ENCODE measurements at places on chromosomes 1 and 21.

GRCh38 chr1:39418236-39418635 lies 73.2 kb upstream of the BMP8A start:
- DNase-seq, result no peak

DNA sequence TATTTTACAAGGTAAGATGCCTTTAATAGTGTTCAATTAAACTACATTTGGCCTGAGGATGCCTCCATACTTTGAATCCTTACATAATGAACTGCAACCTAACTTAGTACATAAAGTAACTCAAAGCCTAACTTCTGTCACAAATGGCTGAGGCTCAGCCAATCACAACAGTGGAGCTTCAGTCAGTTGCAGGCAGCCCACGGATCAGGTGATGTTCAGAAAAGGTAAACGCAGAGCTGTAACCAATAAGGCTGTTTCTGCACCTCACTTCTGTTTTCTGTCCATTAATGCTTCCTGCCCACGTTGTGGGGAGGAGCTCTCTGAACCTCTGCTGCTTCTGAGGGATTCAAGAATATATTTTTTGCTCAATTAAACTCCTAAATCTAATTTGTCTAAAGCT lies 94.8 kb upstream of the KIAA0040 start:
- DNase-seq, result no peak

DNA sequence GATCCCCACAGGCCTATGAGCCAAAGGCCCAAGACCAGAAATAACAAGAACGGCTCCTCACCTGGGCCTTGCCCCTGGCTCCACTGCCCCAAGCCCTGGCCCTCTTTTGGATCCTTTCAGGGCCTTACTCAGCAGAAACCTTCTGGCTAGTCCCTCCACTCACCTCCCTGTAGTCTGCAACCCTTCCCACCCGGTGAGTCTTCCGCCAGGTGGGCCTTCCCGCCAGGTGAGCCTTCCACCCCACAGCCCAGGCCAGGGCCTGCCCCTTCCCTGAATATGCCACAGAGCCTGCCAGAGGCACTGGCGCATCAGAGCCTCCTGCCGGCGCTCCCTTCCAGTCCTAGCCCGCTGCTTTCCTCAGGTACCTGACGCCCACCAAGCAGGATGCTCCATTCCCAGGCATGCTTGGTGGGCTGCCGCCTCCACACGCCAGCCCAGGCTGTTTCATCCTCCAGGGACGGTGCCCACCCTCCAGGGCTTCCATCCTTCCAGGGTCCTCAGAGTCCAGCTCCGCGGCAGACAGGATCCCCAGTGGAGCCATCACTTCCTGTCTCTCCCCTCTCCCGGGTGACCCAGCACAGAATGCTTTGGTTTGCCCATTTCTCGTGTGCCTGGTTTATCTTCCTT lies 20.9 kb downstream of the LHX4 start:
- no peak for DNase-seq

- DNase-seq, result no peak
These were observed 86.9 kb downstream of the PBX1 start for GRCh38 chr1:164645921-164646320.

DNA sequence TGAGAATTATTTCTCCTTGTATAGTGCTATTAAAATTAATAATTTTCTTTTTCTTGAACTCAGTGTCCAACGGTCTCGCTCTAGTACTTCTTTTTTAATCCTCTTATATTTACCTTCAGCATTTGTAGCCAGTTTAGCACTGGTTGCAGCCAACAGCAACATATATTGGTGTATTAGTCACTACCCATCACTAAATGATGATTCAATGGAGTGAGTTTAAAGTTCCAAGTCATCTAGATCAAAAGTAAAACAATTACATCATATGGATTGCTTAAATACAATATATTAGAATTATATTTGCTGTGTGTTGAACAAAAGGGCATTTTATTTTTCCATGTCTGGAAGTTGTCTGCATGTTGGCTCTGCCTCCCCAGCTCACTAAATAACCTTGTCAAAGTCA lies 591.8 kb downstream of the ADGRL2 start:
- no peak for DNase-seq

DNA sequence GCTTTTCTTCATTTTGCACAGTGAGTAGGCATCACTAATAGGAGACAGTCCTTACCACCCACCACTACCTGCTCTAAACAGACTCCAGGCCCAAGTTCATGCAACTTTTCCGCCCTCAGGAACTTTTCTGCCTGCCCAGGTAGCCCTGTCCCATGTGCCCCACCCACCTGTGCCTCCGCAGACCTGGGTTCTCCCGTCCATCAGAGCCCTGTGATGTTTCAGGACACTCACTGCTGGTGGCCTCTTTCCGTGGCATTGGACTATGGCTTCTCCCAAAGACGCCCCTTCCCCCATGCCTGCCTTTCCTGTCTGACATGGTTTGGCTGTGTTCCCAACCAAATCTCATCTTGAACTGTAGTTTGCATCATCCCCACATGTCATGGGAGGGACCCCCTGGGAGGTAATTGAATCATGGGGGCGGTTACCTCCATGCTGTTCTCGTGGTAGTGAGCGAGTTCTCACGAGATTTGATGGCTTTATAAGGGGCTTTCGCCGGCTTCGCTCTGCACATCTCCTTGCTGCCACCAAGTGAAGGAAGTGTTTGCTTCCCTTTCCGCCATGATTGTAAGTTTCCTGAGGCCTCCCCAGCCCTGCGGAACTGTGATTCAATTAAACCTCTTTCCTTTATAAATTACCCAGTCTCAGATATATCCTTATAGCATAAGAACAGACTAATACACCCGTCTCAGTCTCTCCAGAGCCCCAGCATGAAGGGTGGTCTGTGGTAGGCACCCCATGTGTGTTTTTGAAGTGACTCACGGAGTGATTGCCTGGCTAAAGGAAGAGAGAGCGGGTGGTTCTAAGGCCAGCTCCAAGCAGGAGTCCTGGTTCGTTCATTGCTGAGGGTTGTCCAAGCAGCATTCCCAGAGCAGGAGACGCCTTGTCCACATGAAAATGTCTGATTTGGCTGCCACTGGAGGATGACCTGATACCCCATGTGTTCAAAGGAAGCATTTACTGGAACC lies 86.0 kb upstream of the ZBTB40 start:
- no peak for DNase-seq

GRCh38 chr1:14020006-14020405 lies 320.0 kb downstream of the PRDM2 start:
- no peak for DNase-seq

- no peak for DNase-seq
These were observed 101.1 kb downstream of the RAVER2 start for GRCh38 chr1:64845831-64846425.

- DNase-seq, result no peak
These were observed 19.9 kb downstream of the SOX13 start for GRCh38 chr1:204092632-204093420.

GRCh38 chr1:245648749-245649522 lies 494.2 kb downstream of the KIF26B start:
- no peak for DNase-seq

DNA sequence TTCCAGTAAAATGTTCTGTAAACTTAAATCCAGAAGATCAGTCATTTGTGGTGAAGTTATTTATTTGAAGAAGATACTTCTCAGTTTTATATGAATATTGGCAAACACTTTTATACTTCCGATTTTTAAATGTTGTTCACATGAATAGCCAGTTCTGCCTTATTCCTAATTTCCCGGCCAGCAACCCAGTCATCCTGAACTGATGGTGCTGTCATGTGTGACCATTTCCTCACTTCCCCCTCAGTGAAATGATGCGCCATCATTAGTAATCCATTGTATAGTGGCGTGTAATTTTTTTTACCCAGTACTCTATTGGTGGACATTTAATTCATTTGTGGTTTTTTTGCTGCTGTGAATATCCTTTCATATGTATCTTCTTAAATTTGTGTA lies 16.4 kb downstream of the GPSM2 start:
- no peak for DNase-seq

DNA sequence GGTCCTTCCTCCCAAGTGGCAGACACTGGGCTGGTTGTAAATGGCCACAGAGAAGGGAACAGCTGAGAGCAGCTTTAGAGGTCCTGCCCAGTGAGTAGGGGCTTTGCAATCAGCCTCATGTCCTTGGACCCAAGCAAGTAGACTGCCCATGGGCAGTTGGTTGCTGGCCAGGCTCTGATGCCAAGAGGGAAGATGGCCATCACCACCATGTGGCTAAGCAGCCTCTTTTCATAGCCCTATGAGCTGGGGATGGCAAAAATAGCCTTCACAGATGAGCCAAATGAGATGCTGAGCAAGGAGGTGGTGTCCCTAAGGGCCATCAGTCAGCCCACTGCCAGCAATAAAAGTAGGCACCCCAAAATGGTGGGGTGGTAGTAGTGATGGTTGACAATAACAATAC lies 3.2 kb downstream of the DISP3 start:
- no peak for DNase-seq

GRCh38 chr1:162080472-162081015 lies 11.1 kb downstream of the NOS1AP start:
- no peak for DNase-seq

GRCh38 chr1:97034651-97035050 lies 313.1 kb downstream of the PTBP2 start:
- no peak for DNase-seq

DNA sequence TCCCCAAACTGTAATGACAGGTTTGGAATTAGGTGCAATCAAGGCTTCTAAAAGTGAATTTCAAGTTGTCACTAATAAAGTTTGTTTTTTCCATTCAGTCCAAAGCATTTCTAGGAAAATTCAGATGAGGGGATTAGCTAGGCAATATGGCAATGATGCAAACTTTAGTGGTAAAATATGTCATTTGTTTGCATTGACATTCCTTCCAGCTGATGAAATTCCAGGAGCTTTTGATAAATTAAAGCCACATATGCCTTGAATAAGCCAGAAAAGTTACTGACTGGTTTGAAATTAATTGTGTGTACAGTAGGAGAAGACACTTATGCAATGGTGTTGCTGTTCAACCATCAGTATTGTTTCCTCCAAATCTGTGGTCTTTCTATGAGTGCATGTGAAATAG lies 57.8 kb downstream of the MROH9 start:
- DNase-seq, result no peak

GRCh38 chr1:201062511-201063091 lies 39.1 kb upstream of the KIF21B start:
- no peak for DNase-seq

DNA sequence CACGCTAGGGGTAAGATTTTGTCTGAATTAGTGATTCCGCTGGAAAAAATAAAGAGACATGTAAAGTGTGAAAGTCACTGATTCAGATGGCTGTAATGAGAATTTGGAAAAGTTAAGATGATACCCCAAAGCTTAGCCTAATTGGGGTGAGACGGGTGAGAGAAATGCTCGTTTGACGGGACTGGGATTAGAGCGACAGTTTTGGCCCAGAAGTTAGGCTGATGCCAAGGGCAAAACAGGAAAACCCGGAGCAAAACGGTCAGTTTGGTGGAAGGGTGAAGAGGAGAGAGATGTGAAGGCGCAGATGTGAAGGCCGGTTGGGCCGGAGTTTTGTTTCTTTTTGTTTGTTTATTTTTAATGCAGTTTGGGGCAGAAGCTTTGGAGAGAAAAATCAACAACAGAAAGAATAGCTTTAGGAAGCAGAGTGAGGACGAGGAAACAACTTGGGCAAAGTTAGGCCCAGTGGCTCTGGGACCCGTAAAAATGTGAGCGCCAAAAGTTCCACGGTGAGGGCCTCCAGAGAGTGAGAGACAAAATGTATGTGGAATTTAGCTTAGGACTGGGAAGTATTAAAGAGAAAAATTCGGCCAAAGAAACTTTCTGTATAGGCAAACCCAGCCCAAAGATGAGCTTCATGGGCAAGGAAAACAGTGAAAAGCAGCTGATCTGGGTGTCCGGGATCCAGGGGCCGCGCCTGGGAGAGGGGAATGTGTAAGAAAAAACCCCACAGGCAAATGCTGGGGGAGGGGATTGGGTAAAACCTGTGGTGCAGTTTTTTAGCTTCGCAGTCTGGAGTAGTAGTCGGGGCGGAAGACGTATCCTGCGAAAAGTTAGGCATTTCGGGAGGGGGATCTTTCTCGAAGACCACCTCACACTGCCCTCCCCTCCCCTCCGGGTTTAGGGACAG lies 1.2 kb downstream of the DMRTA2 start:
- DNase-seq, result no peak

- no peak for DNase-seq
These were observed 72.8 kb downstream of the PLEKHA6 start for GRCh38 chr1:204286831-204287421.

DNA sequence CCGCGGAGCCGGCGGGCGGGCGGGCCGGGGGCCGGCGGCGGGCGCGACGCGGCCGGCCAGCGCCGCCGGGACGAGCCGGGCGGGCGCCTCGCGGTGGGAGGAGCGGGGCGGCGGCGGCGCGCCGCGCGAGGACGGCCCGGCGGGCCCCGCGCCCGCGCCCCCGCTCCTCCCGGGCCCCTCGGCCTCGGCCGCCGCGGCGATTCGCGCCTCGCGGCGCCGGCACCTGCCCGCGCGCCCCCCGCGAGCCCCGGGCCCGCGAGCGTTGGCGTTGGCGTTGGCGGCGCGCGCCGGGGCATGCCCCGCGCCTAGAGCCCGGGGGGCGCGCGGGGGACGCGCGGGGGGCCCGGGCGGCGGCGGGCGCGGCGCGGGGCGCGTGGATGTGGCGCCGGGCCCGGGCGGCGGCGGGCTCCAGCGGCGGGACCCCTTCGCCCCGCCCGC lies at the start of gene SKI:
Gene SKI, plus strand, starts transcription at position 163 of the 438 bp plus-strand sequence. CDS start 448 bp downstream, outside the sequence.
- DNase-seq, result no peak

- no peak for DNase-seq
These were observed 7.9 kb downstream of the TNFSF18 start for GRCh38 chr1:173042806-173043205.

Data from cortex of kidney (tissue), 1 donor.